ENCODE measurements at places on chromosomes 4 and X.

GRCh38 chr4:99640676-99641075, 17.0 kb downstream of the C4orf54 start:
- no peak for DNase-seq

GRCh38 chrX:74557378-74557777, 57.0 kb downstream of the RLIM start:
- no peak for DNase-seq

GRCh38 chrX:12118134-12118533, 20.1 kb upstream of the FRMPD4 start:
- no peak for DNase-seq

- no peak for DNase-seq
Measured at GRCh38 chrX:110045421-110045820, 42.5 kb downstream of the TMEM164 start.

DNA sequence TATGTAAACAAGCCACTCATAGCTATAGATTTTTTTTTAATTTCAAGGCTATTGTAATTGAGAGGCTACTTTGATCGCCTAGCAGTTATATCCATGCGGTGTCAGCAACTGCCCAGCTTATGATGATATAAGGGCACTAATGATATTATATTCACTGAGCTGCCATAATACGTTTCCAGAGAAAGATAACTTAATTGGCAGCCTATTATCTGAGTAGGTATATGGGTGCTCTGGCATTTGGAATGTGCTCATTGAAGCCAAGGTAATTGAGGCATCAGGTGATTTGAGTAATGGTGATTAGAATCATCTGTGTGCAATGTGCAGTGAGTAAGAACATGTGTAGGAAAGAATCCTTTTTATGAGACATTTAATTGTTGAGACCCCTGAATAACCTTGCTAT, 490.0 kb downstream of the CENPC start:
- DNase-seq = no peak

DNA sequence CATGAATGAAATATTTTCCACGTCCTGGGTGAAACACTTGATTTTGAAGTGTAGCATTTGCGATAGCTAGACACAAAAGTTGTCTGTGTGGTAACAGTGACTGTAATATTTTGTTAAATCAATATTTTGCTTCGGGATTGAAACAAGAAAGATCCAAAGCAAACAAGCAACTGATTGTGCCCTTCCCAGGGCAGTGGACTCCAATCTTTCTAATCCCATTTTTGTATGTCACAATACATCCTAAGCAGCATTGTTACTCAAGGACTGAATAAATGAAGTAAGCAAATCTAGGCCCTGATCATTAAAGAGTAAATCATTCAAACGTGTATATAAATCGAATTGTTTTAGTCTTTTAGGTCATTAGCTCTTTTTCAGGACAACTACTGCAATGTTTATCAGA, 2.8 kb downstream of the ITM2A start:
- no peak for DNase-seq

DNA sequence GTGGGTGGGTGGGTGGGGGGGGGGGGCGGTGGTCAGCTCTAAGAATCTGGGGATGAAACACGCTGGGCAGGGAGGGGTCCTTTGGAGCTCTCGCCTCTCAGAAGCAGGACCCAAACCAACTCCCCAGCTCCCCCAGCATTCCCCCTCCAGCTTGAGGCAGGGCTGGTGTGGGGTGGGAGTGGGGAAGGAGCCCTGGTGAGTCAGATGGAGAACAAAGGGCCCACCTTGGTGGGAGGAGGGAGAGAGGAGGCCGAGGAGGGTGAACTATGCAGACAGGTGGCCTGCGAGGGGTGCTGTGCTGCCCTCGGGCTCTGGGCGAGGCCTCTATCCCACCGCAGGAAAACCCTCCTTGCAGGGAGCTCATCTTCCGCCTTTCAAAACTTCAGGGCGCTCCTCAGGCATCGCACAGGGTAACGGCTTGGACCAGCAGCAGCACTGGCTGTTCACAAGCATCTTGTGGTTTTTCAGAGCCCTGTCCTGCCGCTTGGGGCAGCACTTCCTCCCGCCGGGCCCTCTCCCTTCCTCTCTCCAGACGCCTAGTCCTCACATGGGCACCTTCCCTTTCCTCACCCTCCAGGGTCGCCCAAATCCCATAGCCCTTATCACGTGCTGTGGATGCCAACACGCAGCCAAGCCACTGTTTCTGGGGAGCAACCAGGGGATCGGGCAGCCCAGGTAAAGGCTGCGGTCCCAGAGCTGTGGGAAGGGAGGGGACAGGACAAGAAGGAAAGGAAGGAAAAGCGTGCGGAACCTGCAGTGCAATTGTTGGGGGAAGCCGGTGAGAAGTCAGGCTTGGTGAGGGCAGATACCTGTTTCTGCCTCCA, 34.0 kb upstream of the GRPEL1 start:
- DNase-seq = no peak

- no peak for DNase-seq
Measured at GRCh38 chrX:131199091-131199490, 90.0 kb downstream of the IGSF1 start.

GRCh38 chr4:48649505-48649904, 130.6 kb downstream of the FRYL start:
- no peak for DNase-seq

GRCh38 chr4:125985856-125986255, 671.1 kb downstream of the FAT4 start:
- DNase-seq = no peak

DNA sequence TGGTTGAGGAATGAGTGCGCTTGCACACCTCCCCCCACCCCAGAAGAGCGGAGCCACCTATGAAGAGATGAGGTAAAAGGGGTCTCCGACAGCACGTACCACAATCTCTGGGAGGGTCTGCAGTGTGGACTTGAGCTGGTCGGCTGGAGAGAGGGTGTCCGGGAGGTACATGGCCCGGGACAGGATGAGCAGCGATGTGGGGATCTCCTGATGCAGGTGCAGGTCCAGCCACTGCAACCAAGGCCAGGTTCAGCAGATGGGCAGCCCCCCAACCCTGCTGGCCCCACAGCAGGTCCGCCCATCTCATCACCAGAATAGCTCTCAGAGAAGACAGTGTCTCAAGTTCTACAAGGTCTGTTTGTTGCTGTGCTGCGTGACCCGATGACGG, 30.4 kb downstream of the FGFR3 start:
- DNase-seq = no peak

DNA sequence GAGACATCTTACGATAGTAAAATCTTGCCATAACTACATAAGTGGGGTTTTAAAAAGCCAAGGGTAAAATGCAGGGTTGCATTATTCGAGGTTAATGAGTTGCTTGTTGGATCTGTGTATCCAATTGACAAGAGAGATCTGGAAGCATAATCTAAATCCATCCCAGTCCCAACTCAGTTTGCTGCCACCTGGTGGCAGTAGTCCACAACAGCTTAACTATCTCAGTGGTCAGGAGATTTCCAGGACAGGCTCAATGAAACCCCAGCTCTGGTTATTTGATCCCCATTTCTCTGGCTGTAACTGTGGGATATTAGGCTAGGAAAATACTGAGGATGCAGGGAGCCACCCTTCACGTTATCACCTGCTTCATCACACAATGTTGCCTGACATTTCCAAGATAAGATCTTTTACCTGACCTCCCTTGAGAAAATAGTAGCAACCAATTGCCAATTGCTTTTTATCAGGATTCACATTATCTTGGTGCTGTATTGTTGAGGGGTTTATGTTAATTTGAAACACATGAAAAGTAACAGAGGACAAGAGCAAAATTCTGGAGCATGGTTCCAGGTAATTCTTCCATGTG, 88.2 kb upstream of the TNIP3 start:
- DNase-seq = no peak

- DNase-seq = no peak
Measured at GRCh38 chrX:17007134-17007768, 60.8 kb downstream of the REPS2 start.

- no peak for DNase-seq
Measured at GRCh38 chr4:170374770-170375169, 285.0 kb upstream of the AADAT start.

DNA sequence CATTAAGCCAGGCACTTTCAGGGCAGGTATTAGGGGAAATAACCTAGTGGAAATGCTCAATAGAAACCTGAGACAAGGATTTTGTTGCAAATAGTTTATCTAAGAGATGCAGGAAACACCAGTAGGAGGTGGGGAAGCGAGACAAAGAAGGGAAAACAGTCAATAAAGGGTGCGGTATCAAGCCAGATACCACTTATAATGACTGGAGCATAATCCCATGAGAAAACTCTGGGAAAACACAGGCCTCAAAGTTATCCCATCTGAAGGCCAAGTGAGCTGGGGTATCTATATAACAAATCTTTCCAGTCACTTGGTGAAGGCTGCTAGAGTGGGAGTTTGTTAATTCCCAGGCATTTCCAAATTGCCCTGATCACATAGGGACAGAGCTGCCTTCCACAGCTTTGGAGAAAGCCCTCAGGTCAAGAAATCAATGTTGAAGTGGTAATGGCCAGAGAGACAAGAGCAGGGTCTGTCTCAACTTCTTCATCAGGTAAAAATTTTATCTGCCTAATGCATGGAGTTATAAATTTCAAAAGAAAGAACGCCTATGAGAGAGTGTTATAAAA, 9.8 kb upstream of the HMGB2 start:
- no peak for DNase-seq

GRCh38 chr4:48489683-48490011, 405 bp upstream of the ZAR1 start:
- no peak for DNase-seq

- DNase-seq = no peak
Measured at GRCh38 chrX:65696613-65697012, 29.2 kb downstream of the MSN start.

- peak; percentile 0 for DNase-seq
Measured at GRCh38 chrX:38664285-38664684, 102.9 kb downstream of the TSPAN7 start.

- no peak for DNase-seq
Measured at GRCh38 chr4:110624904-110625494, 2.1 kb upstream of the PITX2 start.

GRCh38 chr4:98290511-98290910, 29.3 kb downstream of the RAP1GDS1 start:
- peak; percentile 66 for DNase-seq

Data from AG04449 (cell line).